Activated naive CD4-positive, alpha-beta T cell treated with anti-CD3 and anti-CD28 coated beads, Interleukin-2, amount 50 U/mL, for 16 hours (primary cell): ENCODE measurements at places on chromosomes 6 and 20.

DNA sequence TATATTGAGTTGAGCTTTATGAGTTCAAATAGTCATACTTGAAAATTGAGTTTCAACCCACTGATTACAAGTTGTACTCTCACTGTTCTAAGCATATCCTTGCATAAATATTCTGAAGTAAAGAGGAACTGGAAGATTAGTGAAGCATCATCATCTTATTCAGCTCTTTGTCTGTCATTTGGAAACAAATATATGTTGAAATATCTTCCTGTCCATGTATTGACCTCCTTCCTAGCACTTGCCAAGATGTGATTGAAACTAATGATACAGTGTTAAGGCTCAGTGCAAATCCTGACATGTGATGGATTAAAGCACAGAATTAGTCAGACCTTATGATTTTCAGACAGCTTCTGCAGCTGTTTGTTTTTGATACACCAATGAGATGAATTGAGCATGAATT lies 434.3 kb downstream of the TBC1D32 start:
- DNase-seq = no peak

GRCh38 chr6:99739526-99739925 lies 132.9 kb downstream of the PRDM13 start:
- DNase-seq = no peak

DNA sequence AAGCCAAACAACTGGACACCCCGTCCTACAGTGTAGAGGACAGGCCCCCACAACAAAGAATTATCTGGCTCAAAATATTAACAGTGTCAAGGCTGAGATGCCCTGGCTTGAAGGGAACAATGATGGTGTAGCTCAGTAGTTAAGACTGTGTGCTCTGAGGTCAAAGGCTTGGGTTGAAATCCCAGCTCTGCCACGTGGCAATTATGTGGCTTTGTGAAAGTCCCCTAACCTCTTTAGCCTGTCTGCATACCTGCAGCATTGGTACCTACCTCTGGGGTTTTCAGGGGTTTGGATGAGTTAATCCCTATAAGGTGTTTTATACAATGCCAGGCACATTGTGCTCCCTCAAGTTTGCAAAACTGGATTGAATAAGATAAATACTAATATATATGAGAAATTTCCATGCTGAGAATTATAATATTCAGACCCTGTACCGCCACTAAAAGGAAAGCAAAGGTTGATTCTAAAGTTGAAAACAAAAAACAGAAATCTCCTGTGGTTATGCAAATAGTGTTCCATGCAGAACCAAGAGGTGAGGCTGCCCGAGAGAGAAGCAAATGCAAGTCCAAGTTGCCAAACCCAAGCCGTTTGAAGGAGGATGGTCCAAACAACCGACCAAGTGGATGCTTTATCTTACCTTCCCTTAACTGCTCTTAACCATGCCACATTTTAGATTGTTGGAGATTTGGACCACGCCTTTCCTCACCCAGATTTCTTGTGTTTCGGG lies 199.8 kb downstream of the NFATC2 start:
- no peak for DNase-seq

DNA sequence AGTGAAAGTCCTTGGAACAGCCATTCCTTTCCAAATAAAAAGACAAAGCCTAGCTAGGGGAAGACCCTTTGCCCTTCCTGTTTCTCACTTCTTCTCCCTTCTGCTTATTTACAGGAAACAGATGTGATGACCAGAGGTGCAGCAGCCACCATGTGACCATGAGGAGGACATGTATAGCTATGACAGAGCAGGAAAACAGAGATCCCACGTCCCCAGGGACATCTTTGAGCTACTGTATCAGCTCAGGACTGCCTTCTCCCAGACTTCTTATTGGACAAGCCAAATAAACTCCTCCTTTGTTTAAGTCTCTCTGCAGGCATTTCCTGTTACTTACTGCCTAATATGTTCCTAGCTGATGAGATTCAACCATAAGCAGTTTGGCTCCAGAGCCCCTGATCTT lies 133.1 kb upstream of the MLN start:
- no peak for DNase-seq

DNA sequence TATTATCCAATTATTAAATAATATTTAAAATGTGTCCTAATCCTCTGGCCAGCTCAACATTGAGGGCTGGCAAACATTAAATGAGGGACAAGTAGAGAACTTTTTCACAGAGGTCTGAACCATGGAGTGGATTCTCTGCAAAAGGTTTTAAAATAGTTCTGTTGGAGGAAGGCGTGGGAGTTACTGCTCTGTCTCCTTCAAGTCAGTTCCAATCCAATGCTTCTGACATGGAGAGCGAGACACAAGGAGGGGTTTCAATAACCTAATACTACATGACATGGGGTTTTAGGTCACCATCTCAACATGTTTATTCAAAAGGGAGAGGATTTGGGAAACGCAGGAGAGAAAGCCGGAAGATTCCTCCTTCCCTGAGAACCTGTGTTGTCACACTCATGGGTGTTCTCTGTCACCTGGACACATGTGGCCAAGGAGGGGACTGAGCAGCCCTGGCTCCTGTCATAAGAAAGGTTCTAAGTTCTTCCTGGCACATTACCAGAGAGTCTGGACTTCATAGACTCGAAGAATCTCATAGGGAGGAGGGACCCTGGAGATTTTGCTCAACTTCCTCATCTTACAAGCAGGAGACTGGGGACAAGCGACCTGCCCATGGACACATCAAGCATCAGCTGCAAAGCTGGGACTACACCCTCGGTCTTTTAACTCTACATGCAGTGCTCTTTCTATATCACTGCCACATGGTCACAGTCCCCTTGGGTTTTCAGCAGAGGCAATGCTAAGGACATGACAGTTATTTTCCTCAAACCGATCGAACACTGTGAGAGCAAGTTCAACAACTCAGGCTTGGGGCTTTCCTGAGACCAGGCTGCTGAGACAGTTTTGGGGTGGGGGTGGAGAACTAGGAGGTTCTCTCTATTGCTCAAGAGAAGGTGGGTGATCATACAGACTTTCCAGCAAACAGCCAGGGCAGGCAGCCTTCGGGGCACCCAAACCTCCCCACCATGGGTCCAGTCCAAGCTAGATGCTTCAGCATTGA lies 38.6 kb downstream of the PRDM1 start:
- DNase-seq = no peak

DNA sequence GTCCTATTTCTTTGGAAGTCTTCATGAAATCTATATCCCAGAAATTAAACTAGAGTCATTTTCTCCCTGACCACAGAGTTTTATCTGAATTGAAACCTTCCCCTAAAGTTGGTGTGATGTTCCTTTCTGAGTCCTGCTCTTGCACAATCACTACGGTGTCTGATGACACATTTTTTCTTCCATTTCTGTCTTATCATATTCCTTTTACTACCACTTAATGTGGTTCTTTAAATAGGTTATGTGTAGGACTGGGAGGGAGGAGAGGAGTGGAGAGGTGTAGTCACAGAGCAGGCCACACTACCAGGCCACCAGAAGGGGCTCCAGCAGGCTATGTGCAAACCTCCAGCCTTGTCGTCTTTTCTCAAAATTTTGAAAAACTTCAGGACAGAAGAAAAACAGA lies 39.7 kb upstream of the ATXN1 start:
- DNase-seq = no peak

DNA sequence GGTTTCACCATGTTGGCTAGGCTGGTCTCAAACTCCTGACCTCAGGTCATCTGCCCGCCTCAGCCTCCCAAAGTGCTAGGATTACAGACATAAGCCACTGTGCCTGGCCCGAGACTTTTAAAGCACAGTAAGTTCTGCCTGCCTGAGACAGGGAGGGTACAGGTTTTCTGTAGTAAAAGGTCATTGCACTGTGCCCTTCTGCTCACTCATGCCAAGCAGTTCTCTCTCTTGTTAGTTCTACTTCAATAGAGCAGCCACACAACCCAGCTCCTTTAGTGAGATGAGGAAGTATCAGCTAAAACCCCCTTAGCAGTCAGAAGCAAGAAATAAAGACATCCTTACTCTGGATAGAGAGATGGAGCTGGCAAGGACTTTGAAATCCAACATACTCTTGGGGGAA lies 52.4 kb upstream of the ARMH2 start:
- DNase-seq = no peak

DNA sequence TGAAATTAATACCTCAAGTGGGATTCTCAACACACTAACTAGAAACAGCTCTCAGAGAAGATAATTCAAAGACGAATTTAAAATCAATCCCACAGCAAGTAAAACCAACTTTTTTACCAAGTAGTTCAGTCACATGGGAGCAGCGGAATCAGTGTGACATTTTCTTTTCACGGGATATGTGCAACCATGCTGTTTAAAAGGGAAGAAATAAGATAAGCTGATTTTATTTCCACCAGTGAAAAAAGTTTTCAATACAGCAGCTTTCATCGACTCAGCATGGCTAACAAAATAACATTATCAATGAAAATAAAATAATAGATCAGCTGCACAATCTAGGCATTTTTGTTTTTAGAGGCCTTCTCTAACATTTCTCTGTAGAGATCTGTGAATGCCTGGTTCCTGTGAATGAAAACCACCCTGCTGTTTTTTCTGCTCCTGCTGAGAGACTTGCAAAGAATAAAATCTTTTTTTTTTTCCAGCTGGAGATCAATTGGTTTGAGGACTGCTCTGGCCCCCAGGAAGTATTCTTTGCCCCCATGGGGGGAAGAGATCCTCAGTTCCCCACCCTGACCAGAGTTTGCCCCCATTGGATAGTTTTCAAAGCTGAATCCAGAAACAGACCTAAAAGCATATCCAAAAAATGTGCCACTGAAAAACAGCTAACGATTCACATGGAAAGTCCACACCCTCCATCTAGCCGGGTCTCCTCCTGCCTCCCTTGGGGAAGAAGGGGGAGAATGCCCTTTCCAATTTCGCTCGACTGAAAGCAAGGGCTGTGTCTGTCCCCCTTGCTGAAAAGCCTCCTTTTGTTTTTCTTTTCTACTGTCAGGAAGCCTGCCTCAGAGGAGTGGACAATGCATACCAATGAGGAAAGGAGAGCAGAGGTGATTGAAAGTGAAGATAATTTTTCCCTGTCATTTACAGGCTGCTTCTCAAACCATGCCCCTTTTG lies 317.6 kb downstream of the PRKN start:
- no peak for DNase-seq

GRCh38 chr20:24985802-24986201 lies 6.7 kb downstream of the APMAP start:
- no peak for DNase-seq

DNA sequence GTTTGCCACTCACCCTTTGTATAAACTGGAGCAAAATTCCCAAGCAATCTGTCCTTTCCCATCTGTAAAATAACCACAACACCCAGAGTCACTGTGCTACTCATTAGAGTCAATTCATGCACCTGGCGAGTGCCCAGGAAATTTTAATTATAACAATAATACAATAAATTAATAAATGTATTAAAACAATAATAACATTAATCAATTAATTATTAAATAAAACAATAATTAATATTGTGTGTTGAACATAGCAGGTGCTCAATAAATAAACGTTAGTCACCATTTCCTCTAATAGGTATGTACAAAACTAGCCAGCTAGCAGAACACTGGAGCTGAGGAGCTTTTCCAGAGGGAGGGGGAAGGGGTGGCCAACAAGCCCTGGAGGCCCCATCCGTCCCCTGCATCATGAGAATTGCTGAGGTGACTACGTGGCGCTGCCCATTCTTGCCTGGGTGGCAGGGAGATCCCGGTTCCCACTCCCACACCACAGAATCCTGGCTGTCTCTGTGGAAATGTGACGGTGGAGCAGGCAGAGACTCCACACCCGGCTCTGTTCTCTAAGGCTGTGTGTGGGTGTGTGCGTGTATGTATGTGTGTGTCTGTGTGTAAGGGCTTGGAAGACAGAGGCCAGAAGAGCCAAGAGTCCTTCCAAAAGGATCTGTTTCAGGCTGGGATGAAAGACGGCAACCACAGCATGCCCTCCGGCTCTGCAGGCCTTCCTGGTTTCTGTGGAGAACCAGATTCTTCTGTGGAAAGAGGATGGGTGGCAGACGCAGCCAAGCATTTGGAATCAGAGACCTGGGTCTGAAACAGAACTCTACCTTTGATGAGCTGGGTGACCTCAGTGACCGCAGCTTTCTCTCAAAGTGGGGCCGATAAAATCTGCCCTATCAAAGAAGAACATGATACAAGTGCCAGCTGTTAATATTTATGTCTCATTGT lies 18.8 kb upstream of the EZR start:
- no peak for DNase-seq

- no peak for DNase-seq
Measured at GRCh38 chr20:19252451-19253120, 40.1 kb downstream of the SLC24A3 start.

GRCh38 chr20:46965477-46965876 lies 70.8 kb downstream of the EYA2 start:
- DNase-seq = no peak

- DNase-seq = no peak
Measured at GRCh38 chr20:48821261-48821920, 6.4 kb downstream of the PREX1 start.

- DNase-seq = no peak
Measured at GRCh38 chr6:14621518-14621917, 503.9 kb downstream of the CD83 start.

DNA sequence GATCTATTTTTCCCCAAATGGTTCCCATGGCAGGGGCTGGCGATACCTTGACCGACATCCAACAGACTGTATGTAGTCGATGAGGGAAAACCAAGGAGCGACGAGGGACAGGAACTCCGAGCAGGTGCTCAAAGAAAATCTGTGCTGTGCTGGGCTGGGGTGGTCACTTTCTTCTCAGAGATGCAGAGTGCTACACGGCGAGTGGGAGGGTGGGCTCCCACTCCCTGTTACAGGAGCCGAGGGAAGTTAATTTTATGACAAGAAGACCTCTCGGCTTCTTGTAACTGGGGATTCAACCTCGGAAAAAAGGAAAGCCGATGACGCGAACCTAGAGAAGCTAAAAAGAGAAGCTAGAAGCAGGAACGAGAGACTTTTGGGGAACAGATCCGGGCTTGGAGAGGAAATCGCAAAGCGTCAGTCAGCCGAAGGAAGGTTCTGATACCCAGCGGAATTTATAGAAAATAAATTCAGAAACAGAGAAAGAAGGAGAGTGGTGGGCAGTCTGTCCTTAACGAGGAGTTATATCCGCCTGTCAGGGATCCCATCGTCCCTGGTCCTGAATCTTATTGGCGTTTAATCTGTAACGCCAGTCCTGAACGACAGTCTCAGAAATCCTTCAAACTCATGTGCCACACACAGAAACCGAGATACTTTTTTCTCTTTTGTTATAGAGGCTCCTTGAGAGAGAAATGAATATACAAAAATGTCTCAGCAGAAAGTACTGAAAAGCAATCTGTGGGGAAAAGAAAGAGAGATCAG lies 84.6 kb upstream of the ZNF322 start:
- no peak for DNase-seq

GRCh38 chr6:123168892-123169773 lies 173.1 kb downstream of the CLVS2 start:
- DNase-seq = no peak

GRCh38 chr6:30747300-30747687 lies 2.9 kb upstream of the IER3 start:
- DNase-seq = no peak
